Endodermal cell (in vitro differentiated cells): ENCODE measurements at places on chromosomes 4 and X. TPM values are rescaled to one million over a fixed set of nuclear protein-coding genes. Genes with fewer than 3 reads are reported as not detected.

The FRG2 gene
- total RNA-seq, result not detected in 3 replicates

The FMR1NB gene
- not detected in 3 replicates for total RNA-seq

The SMIM31 gene
- not detected in 2 replicates for total RNA-seq

The MAOB gene
- 0.72 to 0.82 TPM (median 0.73 TPM) in 3 replicates for total RNA-seq

The TMPRSS11A gene
- not detected in 3 replicates for total RNA-seq

The GASK1B gene
- total RNA-seq, result 4.4 and 5.0 TPM in 2 replicates

The PAGE2B gene
- total RNA-seq, result not detected in 2 replicates

The BST1 gene
- total RNA-seq, result 0.53 and 1.1 TPM in 2 replicates

The ADH1A gene
- total RNA-seq, result not detected in 3 replicates

The CLNK gene
- total RNA-seq, result not detected in 3 replicates

The EPGN gene
- not detected in 3 replicates for total RNA-seq

The UGT2B10 gene
- not detected in 2 replicates for total RNA-seq

The NAP1L3 gene
- 6.0 to 8.0 TPM (median 7.9 TPM) in 3 replicates for total RNA-seq

The KLB gene
- not detected in 3 replicates for total RNA-seq

DNA sequence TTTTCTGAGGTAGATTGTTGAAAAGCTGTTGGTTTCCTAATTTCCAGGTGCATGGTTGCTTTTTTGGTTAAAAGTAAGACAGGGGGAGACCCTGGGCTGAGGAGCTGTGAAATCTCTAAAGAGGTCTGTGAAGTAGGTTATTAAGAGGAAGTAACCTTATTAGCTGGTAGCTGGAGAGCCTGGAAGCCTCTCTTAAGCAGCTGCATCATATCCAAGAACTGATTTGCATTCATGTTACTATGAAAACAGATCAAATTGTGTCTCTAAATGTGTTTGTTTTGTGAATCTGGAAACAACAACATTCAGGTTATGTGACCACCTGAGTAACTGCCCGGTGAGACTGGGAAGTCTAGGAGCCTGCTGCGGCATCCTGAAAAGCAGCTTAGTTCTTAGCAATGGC is 54.1 kb downstream of the ARHGAP10 start:
- DNase-seq, result no peak

DNA sequence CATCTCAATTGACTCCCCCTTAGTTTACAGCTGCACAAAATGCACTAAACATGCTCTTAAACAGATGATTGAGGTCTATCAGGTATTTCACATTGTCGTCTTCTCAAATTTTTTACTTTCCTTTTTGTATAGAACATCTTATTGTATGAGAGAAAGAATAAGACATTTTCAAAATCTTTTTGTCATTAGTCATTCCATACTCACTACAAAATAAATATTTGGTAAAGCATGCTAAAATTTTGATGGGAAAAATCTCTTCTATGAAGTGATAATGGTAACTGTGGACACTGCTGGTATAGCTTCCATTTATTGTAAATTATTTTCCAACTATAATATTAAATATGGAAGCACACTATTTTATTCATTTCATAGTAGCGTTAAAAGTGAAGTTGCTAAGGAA is 185.6 kb upstream of the FSTL5 start:
- DNase-seq, result no peak

- no peak for DNase-seq
Measured at GRCh38 chrX:97387004-97387403, 503.3 kb downstream of the RPA4 start.

GRCh38 chr4:122922877-122923511 is 597 bp upstream of the NUDT6 start:
- DNase-seq, result peak; percentile 94

GRCh38 chr4:75287738-75288517 is 226.3 kb downstream of the RCHY1 start:
- DNase-seq, result no peak

GRCh38 chr4:184806229-184806550 is 19.6 kb downstream of the ACSL1 start:
- DNase-seq, result no peak

DNA sequence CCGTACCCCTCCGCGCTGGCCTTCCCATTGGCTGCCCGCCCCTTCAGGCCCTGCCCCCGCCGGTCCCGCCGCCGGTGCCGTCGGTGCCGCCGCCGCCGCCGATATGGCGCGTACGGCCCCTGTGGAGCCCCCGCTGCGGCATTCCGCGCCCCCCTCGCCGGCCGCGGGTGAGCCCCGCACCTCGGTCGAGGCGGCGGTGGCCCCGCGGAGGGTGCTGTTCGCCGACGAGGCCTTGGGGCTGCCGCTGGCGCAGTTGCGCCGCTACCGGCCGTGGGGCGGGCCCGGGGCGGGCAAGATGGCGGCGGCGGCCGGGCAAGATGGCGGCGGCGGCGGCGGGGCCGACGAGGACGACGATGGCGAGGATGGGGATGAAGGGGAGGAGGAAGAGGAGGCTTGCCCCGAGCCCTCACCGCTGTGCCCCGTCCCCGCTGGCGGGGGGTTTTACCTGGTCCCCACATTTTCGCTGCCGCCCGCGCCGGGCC is at the start of gene PPP1R3F:
Gene PPP1R3F, plus strand, starts transcription at position 27 of the 482 bp plus-strand sequence. Its CDS starts 77 bp downstream, at position 104.
- DNase-seq, result no peak

DNA sequence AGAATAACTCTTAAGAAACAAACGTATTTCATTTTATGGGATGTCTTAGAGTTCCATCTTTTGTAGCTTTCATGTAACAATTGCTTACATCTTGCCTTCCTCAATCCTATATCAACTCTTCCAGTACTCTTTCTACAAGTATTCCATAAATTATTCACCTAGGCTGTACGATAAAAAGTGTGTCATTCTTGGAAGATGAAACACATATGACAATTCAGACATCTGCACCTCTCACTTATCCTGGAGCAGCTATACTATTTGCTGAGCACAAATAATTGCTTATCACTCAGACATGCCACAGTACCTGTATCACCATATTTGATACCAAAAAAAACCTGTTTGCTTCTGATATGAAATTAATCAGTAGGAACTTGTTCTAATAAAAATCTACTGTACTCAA is 1.0 kb downstream of the POF1B start:
- no peak for DNase-seq

GRCh38 chrX:41785685-41786084 is 61.7 kb downstream of the GPR82 start:
- no peak for DNase-seq

DNA sequence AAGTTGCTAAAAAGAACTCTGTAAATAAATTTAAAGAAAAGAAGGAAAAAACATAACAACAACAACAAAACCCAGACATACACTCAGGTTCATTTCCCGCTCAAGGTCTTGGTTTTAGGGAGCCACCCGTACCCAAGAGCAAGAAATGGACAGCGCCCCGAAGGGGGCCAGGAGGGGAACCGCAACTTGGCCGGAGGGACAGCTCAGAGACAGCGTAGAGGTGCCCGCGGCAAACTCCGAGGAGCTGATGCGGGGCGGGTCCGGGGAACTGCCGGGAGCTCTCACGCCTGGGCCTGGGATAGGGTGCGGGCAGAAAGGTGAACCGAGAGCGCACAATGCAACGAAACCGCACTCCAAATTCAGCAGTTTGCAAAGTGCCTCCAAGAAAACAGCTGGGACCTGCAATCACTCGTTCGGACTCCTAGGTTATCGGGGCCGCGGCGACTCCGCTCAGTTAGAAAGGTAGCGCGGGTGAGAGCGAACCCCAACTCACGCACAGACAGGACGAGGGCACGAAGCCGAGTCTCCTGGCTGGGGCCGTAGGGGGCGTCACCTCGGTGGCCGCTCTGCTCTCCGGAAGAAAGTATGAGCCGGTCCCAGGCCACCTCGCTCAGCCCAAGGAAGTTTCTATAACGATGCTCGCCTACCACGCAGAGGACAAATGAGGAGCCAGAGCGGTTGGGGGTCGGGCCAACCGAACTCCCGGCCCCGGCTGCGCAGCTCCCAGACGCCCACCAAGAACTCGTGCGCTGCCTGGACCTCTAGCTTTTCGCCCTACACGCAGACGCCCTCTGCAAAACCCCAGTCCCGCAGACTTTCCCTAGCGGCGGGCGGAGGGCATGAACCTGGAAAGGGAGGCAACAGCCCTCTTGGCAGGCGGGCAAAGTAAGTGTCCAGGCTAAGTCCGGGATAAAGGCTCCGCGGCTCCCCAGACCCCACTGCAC is 1.4 kb downstream of the NDNF start:
- peak; percentile 91 for DNase-seq

DNA sequence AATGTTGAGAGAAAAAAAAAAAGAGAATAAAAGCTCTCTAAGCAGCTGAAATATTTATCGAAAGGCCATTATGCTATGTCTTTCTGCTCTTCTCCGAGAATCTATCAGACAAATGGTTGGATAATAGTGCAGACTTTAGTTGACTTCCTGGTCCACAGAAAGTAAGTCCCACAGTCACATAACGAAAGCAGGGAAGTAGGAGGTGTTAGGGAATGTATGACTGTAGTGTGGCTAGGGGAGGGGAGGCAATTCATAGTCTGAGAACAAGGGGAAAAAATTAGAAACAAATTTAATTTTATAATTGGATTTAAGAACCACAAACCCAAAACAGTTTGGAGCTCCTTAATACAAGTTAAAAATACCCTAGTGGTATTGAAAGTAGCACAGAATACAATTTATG is 79.7 kb upstream of the VEGFC start:
- no peak for DNase-seq

- no peak for DNase-seq
Measured at GRCh38 chr4:140269369-140269768, 104.1 kb upstream of the SCOC start.

GRCh38 chrX:23782455-23782854 is 518 bp upstream of the SAT1 start:
- DNase-seq, result no peak

GRCh38 chrX:141619336-141619735 is 29.8 kb downstream of the SPANXA2 start:
- no peak for DNase-seq

DNA sequence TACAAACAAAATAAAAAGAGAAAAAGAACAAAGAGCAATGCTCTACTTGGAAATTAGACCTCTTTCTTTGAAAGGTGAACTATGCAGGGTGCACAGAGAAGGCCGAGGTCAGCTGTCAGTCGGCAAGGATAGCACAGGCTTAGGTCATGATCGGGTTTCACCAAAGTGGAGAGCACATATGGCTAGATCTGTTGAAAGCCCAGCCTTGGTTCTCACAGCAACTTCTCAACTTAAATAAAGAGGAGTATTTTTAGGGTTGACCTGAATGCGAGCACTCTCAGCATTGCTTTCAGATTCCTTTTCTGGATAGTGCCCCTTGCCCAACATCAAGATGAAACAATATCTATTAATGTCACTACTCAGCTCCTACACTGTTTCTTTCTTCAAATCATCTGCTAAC is 122.9 kb upstream of the GPC4 start:
- no peak for DNase-seq

DNA sequence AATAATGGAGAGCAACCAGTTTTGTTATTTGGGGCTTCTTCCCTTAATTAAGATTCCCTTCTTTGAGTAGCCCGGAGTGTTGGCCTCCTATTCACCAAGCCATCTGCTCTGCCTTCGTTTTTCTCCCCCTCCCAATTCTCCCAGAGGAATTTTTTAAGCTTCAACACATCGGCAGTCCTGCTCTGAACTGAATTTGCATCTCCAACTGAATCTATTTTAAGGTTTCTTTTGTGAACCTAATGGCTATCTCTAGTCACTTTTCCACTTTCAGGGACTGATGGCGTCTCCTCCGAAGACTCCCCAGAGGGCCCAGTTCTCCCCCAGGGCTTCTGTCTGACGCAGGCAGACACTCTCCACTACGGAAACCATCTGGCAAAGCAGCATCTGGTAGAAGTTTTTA is 280.2 kb downstream of the ADGRA3 start:
- no peak for DNase-seq

DNA sequence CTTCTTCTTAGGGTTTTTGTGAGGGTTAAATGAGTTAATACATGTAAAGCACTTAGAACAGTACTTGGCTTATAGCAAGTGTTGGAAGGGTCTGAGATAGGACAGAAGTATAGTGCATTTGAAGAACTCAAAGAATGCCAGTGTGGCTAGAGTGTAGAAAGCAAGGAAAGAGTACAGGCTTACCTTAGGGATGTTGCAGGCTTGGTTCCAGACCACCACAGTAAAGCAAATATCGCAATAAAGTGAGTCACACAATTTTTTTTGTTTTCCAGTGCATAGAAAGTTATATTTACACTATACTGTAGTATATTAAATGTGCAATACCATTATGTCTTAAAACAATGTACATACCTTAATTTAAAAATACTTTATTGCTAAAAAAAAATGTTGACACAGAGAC is 41.3 kb downstream of the KIF4A start:
- no peak for DNase-seq

DNA sequence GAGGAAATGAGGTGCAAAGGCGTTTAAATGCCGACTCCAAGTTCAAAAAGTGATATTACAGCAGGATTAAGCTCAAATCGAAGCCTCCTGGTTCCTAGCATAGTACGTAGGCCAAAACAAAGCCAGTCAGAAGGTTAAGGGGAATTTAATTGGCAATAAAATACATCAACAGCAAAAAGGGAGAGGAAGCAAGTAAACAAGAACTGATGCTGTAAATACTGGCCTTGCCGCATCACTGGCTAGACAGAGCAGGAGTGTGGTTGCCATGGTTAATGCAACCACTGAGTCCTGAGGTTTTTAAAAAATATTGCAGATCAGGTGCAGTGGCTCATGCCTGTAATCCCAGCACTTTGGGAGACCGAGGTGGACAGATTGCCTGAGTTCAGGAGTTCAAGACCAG is 63.2 kb upstream of the FBXW7 start:
- DNase-seq, result no peak

DNA sequence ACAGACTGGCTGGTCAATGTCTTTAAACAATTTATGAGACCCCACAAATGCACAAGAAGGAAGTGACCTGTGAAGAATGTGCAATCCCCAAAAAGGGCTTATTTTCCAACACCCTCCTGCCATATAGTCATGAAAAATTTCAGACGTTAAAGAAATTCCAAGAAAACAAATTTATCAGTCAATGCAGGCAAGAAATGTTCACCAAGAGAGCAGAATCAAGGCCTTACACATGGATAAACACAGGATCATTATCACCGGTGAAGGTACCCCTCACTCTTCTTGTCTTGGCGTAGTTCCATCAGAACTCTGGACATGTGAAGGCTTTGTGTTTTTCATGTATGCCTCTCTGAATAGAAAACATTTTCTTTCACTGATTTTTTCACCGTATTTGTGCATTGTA is 186.7 kb upstream of the GALNTL6 start:
- no peak for DNase-seq

DNA sequence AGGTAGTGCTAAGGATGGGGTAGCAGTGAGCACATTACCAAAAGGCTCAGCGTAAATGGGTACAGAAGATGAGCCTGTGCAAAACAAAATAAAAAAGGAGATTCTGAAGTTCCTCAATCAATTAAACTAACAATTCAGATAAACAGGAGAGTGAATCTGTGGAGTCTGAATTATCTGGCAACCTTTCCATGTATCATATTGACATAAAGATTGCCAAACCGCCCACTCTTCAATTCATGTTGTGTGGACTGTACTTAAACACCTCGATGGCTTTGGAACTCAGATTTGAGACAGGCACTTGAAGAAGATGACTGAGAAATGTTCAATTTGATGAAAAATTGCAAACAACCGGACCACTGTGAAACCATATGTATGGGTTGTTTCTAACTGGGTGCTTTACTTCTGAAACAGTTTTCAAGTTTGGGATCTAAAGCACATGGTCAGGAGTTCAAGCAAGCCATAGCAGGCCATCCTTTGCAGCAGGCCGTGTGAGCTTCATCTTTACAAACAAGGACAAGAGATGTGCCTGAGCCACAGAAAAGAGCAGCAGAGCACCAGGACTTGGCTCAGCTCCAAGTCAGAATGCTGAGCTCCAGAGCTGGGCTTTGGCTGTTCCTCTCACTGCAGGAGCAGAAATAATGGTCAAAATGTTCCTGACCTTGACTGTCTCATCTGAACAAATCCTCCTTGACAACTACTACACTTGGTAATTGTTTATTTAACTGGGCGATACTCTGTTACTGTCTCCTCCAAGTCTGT is 108.1 kb downstream of the MGST2 start:
- DNase-seq, result no peak

- peak; percentile 77 for DNase-seq
Measured at GRCh38 chr4:27176400-27176799, 315.8 kb downstream of the STIM2 start.
